Fibroblast of pulmonary artery (primary cell): ENCODE measurements at places on chromosomes 6 and 20.

GRCh38 chr6:30915591-30915946 lies 1.5 kb downstream of the VARS2 start:
- DNase-seq: peak; percentile 83

GRCh38 chr6:147176795-147177194 lies 27.4 kb upstream of the STXBP5 start:
- DNase-seq: no peak

DNA sequence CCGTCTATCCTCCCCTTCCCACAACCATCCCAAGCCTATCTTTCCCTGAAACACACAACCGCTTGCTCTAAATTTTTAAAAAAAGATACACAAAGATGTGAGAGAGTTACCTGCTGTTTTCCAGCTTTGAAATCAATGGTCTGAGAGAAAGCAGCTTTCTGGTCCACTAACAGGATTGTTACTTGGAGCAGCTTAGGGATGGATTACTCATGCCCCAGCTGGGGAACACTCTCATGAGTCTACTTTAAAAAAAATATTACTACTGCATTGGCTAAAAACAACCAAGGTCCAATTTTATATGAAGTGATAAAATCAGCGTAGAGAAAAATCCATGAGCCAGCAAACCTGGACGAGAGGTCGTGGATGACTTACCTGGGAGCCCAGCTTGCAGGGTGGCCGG lies 29.6 kb upstream of the FOXC1 start:
- no peak for DNase-seq

DNA sequence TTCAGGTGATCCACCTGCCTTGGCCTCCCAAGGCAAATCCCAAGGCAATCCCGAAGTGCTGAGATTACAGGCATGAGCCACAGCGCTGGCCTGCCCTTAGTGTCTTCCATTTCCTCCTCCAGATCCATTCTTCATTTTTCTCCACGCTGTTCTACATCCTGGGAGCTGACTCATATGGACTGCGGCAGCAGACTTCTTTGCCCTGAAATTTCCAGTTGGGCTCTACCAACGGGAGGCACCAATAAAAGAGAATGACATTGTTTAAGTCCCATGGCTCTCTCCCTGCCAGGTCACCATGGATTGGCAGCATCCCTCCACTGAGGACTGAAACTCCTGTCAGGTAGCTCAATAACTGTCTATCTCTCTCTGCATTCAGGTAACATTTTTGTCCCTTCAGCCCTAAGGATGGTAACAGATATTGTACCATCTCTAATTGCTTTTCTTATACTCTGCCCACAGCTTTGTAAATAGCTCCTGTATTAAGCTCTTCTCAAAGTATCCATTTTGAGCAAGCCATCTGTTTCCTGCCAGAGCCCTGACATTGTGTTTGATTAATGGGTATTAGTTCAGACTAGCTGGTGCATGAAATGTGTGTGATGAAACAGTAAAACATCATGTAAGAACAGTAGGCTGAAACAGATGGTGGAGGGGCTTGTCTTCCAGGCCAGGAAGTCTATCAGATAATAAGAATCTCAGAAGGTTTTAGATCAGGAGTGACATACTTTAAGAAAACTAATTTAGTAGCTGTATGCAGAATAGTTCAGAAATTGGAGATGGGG lies 3.6 kb downstream of the TBCC start:
- peak; percentile 57 for DNase-seq

DNA sequence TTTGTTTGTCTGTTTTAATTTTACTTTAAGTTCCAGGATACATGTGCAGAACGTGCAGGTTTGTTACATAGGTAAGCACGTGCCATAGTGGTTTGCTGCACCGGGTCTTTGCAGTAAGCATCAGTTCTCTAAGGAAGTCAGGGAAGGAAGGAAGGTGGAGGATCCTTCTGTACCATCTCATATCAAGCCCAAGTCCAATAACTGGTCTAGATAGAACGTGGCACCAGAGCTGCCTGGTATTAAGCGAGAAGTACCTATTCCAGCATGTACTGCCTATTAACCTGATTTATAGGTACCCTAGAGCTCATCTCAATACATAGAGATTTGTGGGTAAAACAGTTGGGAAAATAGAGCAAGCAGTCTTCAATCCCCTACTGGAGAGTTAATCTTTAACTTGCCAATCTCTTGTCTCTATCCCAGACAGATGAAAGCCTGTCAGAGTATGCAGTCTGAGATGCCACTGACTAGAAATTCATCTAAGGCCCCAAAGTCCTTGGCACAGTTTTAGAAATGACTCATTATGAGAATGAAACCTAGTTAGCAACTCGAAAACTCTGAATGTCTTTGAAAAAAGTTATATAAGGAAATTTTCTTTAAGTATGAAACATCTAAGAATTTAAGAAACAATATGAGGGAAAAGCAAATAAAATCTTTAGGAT lies 144.9 kb downstream of the TFAP2A start:
- no peak for DNase-seq
